HS-27A (cell line): ENCODE measurements at places on chromosomes 7 and 10.

GRCh38 chr10:80662429-80663261 lies 124.9 kb downstream of the SH2D4B start:
- DNase-seq = no peak

DNA sequence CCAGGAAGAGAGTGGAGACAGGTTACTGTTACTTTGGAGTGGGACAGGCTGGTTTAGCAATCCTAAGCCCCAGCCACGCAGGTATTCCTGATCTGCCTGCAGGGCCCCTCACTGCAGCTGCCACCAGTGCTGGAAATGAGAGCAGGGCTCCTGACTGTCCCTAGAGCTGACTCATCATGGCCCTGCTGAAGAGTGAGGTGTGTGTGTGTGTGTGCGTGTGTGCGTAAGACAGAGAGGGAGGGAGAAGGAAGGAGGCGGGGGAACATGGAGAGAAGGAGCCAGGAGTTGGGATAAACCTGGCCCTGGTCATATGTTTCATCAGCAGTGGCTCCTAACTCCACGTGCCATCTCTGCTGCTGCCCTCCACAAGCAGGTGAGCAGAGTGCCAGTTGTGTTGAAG lies 3.6 kb downstream of the FOXI2 start:
- DNase-seq = no peak

DNA sequence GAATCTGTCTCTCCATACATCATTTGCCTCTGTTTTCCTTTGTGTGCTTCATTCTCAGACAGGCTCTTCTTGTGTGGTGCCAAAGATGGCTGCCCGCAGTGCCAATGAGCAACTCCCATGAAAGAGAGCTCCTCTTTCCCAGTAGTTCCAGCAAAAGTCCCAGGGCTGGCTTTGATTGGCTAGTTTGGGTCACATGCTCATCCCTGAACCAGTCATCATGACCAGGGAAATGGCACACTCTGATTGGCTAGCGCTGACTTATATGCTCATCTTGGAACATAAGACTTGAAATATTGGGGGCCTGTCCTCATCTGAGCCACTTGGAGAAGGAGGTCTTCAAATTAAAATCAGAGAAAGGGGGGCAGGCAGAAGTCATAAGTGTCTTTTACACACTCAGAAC lies 112.7 kb downstream of the CDH23 start:
- no peak for DNase-seq

DNA sequence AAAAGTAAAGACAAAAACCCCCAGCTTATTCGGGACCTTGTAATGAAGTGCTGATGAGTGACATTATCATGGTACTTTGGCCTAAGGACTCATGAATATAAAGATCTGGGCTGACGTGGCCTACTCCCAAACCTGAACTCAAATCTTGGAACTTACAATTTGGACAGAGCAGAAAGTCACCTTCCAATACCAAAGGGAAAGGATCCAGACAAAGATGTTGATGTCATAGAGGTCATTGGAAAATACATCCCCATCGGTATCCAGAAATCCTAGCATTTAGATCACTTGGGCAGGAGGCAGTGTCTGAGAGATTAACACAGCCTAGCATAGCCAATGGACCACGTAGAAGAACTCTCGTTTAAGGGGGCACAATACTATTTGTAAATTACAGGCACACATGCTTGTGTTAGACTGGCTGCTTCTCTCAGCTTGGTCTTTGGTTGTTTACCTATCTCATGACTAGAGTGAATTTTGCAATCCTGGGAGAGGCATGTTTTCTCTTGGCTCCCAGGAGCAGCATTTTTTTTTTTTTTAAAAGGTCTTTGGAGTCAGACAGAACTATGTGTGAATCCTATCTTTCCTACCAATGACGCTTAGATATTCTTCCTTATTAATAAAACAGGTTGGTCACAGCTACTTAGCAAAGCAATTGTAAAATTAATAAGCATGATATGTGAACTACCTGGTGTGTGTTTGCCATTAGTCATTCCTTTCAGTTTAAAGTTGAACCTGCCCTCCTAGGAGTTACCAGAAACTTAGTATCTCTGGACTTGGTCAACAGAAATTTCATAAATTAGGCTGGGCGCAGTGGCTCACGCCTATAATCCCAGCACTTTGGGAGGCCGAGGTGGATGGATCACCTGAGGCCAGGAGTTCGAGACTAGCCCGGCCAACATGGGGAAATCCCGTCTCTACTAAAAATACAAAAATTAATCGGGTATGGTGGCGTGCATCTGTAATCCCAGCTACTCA lies 27.8 kb upstream of the MRPS33 start:
- DNase-seq = no peak

DNA sequence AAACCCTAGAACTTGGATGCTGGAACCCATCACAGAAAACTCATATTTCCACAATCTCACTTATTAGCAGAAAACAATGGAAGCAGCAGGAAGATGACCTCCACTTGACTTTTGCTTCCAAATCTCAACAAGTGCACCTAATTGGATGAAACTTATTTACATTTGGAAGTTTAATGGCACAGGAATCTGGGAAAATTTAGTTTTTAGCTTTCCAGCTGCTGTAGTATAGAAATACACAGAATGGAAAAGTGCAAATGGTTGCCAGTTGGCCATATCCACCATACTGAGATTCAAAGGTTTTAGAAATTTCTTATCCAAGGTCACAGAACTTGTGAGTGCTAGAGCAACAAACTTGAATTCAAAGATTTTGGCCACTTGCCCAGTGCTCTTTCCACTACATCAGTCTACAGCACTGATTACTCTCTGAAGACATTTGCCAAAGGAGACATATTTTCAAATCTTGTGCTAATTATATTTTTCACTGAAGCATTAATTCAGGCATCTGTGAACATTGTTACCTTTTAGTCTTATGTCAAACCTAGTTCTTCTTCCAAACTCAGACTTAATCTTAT lies 9.3 kb upstream of the AHR start:
- DNase-seq = no peak

DNA sequence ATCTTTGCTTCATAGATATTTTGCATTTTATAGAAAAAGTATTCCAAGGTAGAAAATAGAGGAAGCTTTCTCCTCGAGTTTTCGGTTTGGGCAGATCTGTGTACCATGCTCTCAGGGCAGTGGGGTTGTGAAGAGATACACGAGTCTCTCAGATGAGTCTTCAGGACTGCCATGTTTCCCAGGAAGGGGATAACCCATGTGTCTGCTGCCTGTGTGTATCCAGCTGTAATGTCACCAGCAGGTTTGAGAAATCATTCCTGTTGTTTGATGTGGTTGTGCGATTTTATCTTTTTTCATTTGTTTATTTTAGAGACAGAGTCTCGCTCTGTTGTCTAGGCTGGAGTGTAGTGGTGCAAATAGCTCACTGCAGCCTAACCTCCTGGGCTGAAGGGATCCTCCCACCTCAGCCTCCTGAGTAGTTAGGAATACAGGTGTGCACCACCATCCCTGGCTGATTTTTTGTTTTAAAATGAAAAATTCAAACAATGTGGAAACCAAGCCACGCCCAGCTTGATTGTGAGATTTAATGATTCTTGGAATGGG lies 48.9 kb downstream of the SNX10 start:
- DNase-seq = no peak

DNA sequence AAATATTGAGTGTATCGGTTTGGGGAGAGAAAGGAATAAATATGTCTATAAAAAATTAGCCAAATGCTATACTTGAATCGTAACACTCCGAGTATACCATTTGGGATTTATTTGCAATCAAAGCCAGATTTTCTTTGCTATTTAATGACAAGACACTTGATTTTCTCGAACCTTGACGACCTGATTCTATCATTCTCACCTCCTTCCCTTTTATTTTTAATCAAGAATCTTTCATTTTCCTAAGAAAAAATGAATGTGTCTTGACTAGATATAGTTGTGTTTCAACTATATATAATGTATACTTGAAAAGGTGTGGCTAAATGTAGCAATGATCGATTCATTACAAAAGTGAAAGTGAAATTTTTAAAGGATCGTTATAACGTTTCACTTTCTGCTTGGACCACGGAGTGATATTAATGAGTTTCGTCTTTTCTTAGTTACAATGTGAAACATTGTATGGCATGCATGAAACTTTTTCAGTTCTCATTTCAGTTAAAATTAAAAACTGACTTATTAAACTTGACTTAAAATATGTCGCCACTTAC lies 562 bp downstream of the NUB1 start:
- no peak for DNase-seq

DNA sequence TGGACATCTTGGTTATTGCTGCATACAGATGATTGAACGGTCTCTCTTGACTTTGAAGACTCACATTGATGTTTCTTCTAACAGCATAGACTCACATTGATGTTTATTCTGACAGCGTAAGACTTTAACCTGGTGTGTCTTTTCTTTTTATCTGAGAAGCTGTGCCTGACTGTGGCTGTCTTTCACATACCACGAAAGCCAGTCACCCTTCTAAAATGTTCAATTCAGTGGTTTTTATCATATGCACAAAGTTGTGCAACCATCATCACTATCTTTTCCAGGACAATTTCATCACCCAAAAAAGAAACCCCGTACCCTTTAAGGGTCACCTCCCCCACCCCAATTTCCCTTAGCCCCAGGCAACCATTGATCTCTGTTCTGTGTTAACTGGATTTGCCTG lies 24.7 kb downstream of the CELF2 start:
- DNase-seq = no peak

DNA sequence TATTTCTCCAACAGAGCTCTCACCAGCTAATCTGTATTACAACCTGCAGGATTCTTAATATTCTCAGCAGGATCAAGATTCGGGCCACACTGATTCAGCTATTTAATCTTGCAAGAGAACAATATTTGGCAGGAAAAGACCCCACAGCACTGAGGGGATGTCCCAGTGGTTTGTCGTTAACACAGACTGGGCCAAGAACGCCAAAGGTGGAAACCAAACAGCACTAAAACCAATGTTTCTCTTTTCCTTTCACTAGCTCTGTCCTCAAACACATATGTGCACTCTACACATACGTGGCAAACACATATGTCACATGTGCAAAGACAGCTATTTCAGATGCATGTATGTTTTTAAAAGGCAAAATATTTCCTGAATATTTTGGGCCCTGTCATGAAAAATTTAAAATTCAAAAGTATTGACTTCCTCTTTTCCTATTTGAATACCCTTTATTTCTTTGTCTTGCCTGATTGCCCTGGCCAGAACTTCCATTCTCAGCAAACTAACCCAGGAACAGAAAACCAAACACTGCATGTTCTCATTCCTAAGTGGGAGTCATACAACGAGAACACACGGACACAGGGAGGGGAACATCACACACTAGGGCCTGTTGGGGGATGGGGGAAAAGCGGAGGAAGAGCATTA lies 51.7 kb upstream of the NEBL start:
- DNase-seq = no peak

- no peak for DNase-seq
Measured at GRCh38 chr7:42342381-42342780, 105.4 kb upstream of the GLI3 start.

- no peak for DNase-seq
Measured at GRCh38 chr10:634256-634655, 55.2 kb downstream of the DIP2C start.

DNA sequence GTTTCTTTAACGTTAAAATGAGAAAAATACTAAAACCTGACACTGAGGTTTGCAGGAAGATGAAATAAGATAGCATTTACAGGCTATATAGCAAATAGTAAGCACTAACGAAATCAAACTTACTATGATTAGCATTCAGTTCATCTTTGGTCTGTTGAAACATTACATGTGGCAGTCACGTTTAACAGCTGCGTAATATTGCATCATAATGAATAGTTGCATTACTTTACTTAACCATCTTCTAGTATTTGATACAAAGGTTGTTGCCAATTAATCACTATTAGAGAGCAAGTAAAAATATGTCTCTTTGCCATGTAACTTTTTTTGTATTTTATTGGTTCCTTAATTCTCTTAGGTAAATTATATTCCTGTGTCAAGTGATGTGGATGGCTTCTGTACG lies 131.8 kb upstream of the GHITM start:
- DNase-seq = no peak

- DNase-seq = no peak
Measured at GRCh38 chr7:123682690-123683089, 27.0 kb downstream of the LMOD2 start.

DNA sequence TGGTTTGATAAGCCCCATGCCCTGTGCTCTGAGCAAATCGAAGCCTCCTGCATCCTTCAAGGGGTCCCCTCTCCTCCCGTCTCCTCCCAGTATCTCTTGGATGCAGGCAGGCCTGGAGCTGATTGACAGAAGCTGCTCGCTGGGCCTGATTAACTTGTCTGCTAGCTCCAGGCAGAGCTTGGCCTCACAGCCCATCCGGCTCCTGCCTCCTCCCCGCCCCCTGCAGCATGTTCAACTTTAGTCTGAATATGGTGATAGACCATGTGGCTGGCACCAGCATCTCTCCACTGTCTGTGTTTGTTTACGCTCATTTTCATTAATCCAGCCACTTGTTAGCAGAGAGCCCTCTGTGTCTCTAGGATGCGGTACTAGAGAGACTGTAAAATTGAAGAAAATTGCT lies 432.2 kb downstream of the DPP6 start:
- no peak for DNase-seq

DNA sequence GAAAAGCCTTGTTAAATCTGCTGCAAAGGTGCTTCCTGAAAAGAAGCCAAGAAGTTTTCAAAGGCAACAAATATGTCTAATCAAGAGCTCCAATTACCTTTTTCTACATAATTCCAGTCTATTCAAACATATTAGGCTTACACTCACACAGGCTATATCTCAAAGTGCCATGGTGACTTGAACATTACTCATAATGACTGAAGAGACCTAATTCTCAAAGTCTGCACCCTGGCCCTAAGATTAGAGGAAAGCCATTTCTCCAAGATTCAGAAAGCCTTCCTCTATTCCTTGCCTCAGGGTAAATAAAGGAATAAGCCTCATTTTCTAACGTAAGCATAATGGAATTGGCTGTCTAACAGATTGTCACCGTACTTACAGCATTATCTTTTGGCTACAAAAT lies 78.3 kb upstream of the THSD7A start:
- no peak for DNase-seq

DNA sequence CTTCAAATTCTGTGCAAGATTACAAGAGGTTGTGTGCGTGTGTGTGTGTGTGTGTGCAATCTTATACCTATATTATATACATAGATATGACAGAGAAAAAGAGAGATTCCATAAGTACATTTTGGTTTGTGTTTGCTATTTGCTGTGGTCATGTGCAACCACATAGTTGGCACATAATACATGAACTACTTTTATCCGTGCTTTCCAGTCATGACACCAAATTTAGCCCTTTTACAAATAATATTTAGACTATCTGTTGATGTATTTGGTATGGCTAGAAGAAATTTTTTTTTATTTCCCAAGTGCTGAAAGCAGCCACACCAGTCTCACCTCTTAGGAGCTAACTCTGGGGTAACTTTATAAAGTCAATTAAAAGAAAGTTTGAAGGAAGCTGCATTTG lies 63.5 kb upstream of the EGFR start:
- no peak for DNase-seq

GRCh38 chr10:76115131-76115470 lies 683.7 kb downstream of the LRMDA start:
- no peak for DNase-seq

- DNase-seq = no peak
Measured at GRCh38 chr7:1224086-1224716, 8.5 kb upstream of the UNCX start.

DNA sequence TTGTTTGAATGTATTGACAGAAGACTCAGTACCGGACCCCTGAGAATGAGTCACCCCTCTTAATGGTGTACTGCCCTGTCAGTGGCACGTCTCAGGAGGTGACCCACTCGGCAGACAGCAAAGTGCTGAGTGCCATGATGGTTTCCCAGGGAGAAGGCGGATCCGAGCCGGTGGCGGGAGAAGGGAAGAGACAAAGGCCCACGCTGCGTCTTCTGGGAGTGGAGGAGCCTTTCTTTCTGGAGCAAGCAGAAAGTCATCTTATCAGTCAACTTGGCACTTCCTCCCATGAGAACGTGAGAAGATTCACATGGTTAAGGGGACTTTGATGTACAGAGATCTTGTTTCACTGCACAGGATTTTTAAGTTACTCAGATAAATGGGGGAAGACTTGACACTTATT lies 14.6 kb upstream of the PPP2R2D start:
- DNase-seq = no peak
